Endodermal cell (in vitro differentiated cells): ENCODE measurements at places on chromosomes 12 and 14. TPM values are rescaled to one million over a fixed set of nuclear protein-coding genes. Genes with fewer than 3 reads are reported as not detected.
A peak's percentile ranks its signal among the peaks of the same experiment; 100 is the strongest.

GRCh38 chr14:62307844-62308243 is 545.6 kb downstream of the SNAPC1 start:
- H3K4me3 ChIP-seq = no peak overlapping the region
- no peak overlapping the region for H3K27ac ChIP-seq
- DNase-seq = peak; percentile 53
- H3K27me3 ChIP-seq = no peaks in the 10 kb centered on the region

The TBC1D30 gene
- total RNA-seq = 0.94 to 1.7 TPM (median 1.7 TPM) in 3 replicates

GRCh38 chr12:7339675-7340074 is 35.8 kb downstream of the ACSM4 start:
- no peaks in the 10 kb centered on the region for H3K36me3 ChIP-seq
- H3K27ac ChIP-seq = no peak overlapping the region
- no peak overlapping the region for H3K4me3 ChIP-seq
- DNase-seq = no peak
- no peaks in the 10 kb centered on the region for H3K27me3 ChIP-seq

GRCh38 chr12:21542403-21542802 is 16.3 kb downstream of the SPX start:
- H3K36me3 ChIP-seq = no peaks in the 10 kb centered on the region
- no peak overlapping the region for H3K27ac ChIP-seq
- H3K4me1 ChIP-seq = no peaks in the 10 kb centered on the region
- H3K4me3 ChIP-seq = no peak overlapping the region
- H3K27me3 ChIP-seq = no peaks in the 10 kb centered on the region

The KIF21A gene
- 29.6 to 38.7 TPM (median 35.3 TPM) in 3 replicates for total RNA-seq

GRCh38 chr14:65242732-65243134 is 140.4 kb upstream of the MAX start:
- DNase-seq = no peak
- H3K36me3 ChIP-seq = no peaks in the 10 kb centered on the region
- no peak overlapping the region for H3K4me3 ChIP-seq
- H3K4me1 ChIP-seq = peaks cover 9% of the 10 kb centered on the region
- H3K27me3 ChIP-seq = no peaks in the 10 kb centered on the region

- H3K27me3 ChIP-seq = no peaks in the 10 kb centered on the region
- no peak for DNase-seq
Observed at GRCh38 chr14:73277376-73277775, 40.1 kb downstream of the PAPLN start.
